CD14-positive monocyte (primary cell): ENCODE measurements at places on chromosomes 3 and 15. TPM values are rescaled to one million over a fixed set of nuclear protein-coding genes. Genes with fewer than 3 reads are reported as not detected.

DNA sequence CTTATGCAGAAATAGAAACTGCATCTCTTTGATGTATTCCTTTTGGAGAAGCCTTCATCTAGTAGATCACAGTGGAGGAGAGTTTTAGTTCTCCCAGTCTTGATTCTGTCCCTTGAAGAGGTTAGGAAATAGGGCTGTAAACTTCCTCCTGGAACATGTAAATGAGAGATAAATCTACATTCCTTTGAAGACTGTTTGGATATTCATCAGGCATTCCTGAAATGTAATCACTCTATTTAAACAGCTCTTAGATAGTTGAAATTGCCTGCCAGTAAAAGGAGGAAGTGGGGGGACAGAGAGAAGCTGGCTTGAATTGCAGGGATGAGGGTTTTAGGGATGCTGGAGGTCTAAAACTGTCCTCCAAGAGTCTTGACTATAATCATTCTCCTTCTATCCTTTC is 254.3 kb upstream of the LRRC3B start:
- no peaks in the 10 kb centered on the region for H3K27me3 ChIP-seq
- no peak overlapping the region for H3K4me3 ChIP-seq
- no peaks in the 10 kb centered on the region for H3K36me3 ChIP-seq
- DNase-seq = no peak
- H3K4me1 ChIP-seq = no peaks in the 10 kb centered on the region

DNA sequence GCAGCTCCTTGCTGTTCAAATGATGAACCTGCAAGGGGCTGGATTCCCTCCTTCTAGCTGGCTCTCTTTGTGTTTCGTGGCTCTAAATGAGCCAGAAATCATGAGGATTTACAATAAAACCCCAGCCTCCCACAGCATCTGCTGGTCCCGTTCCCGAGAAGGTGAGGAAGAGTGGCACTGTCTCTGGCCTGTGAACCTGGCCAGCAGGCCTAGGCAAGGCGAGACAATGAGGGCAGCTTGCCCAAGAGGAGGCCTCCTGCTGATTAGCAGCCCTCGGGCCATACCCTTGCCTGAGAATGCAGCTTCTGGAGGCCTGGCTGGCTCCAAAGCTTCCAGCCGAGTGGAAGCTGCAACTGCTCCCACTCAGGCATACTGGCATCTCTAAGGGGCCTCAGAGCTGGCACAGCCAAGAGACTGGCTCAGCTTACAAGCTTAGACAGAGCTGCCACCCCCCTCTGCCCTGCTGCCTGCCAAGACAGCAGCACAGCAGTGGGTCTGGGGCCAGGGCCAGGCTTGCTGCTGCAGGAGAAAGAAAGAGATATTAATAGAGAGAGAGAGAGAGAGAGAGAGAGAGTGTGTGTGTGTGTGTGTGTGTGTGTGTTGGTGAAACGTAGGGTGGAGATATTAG is 76.5 kb downstream of the HMG20A start:
- peaks cover 16% of the 10 kb centered on the region for H3K4me1 ChIP-seq
- no peak overlapping the region for H3K4me3 ChIP-seq
- H3K27me3 ChIP-seq = no peaks in the 10 kb centered on the region
- DNase-seq = no peak

GRCh38 chr3:13214847-13215472 is 141.7 kb upstream of the IQSEC1 start:
- H3K27me3 ChIP-seq = no peaks in the 10 kb centered on the region
- no peak overlapping the region for H3K4me3 ChIP-seq
- no peak overlapping the region for H3K27ac ChIP-seq
- DNase-seq = no peak

DNA sequence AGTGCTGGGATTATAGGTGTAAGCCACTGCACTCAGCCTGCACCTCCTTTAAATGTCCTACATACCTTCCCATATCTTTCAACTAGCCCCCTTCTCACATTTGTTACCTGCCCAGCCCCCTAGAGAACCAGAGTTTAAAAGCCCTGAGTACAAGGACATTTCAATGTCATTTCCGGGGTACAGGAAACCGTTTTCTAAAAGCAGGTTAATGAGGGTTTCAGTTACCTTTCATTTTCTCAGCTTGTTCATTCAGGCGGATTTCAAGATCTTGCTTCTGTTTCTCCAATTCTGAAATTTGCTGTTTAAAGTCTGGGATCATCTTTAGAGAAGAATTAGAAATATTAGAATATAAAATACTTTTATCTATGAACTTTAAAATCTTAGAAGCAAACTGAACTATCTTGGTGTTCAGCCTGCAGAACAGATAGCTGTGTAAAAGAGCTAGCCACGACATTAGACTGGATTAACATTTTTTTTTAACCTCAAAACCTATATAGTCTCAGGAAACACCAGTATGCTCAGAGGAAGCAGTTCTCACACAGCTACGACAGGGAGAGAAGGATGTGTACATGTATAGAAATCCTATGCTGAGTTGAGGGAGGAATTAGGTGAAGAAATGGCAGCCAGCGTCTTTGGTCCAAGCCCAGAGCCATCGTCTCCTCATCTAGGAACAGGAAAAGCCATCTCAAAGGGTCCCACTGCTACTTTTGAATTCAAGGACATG is 29.9 kb upstream of the GNB5 start:
- H3K4me1 ChIP-seq = no peaks in the 10 kb centered on the region
- H3K27me3 ChIP-seq = no peaks in the 10 kb centered on the region
- no peak overlapping the region for H3K27ac ChIP-seq
- H3K4me3 ChIP-seq = no peak overlapping the region
- H3K36me3 ChIP-seq = no peaks in the 10 kb centered on the region

GRCh38 chr3:82055792-82056191 is 294.3 kb upstream of the GBE1 start:
- no peak overlapping the region for H3K27ac ChIP-seq
- no peaks in the 10 kb centered on the region for H3K36me3 ChIP-seq
- no peak for DNase-seq
- no peak overlapping the region for H3K4me3 ChIP-seq
- H3K27me3 ChIP-seq = no peaks in the 10 kb centered on the region

GRCh38 chr3:60365360-60365759 is 885.9 kb downstream of the FHIT start:
- no peak for DNase-seq
- no peaks in the 10 kb centered on the region for H3K27me3 ChIP-seq
- H3K4me3 ChIP-seq = no peak overlapping the region
- H3K36me3 ChIP-seq = no peaks in the 10 kb centered on the region
- no peak overlapping the region for H3K27ac ChIP-seq

DNA sequence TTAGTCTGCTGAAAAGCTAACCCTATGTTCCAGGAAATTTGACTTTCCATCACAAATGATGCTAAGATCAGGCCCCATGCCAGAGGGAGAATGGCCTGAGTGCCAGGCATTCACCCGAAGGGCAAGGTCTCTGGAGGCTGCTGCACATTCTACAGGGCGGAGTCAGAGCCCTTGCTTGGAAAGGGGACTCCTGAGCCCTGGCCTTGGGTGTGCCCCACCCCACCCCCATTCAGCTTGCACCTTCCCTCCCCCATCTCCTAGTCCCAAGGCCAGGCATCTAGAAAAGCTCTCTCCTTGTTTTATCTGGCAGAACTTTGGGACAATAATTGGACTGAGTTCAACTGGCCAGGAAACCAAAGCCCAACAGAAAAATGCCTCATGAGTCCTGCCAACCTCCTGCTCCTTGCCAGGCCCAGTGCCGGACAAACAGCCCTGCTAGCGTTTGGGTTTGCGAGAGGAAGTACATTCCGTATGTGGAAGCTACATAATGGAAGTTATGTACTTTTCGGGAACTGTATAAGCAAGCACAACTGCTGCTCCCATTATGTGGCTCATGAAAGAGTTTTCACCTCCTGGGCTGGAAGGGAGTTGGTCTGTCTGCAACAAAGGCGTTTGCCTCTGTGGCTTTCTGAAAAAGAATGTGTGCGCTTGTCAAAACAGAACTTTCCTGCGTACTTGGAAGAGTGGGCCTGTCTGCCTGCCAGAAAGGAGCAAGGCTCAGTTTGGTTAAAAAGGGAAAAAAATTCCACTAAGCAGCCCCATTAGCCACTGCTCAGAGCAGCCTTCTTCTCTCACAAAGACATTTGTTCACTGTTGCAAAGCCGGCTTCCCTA is 321.5 kb upstream of the CTNNB1 start:
- no peaks in the 10 kb centered on the region for H3K4me1 ChIP-seq
- no peaks in the 10 kb centered on the region for H3K36me3 ChIP-seq
- H3K4me3 ChIP-seq = no peak overlapping the region
- no peak for DNase-seq
- H3K27ac ChIP-seq = no peak overlapping the region

DNA sequence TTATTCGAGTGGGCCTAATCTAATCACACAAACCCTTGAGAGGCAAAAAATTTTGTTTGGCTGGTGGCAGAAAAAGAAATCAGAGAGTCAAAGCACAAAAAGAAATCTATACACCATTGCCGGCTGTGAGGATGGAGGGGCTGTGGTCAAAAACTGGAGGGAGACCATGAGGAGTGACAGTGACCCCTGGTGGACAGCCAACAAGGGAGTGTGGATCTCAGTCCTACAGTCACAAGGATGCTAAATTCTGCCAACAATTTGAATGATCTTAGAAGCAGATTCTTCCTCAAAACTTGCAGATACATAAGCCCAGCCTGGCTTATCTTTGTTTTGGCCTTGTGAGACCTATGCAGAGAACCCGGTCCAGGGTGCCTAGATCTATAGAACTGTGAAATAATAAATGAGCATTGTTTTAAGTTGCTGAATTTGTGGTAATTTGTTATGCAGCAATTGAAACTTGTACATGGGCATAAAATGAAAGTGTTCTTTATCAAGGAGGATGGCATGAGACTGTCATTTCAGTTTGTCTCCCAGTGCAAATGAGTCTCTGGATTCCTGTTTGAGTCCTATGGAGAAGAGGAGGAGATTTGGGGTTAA is 103.0 kb upstream of the ARHGEF26 start:
- H3K27ac ChIP-seq = no peak overlapping the region
- no peaks in the 10 kb centered on the region for H3K4me1 ChIP-seq
- no peak overlapping the region for H3K4me3 ChIP-seq
- no peak for DNase-seq
- H3K27me3 ChIP-seq = no peaks in the 10 kb centered on the region

DNA sequence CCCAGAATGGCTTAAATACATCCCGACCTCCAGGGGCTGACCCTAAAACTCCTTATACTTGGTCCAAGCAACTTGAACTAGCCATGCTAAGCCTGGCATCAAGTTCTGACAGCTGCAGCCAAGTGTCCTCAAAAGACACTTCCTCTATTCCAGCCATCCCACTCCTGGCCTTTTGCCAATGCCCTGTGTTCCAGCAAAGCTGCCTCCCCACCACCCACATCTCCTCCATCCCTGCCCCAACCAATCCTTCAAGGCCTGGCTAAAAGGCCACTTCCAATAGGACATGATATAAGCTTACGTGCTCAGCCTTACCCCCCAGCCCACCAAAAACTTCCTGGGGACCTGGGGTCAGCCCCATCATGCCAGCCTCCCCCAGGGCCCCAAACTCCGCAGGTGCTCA is 40.9 kb downstream of the SEMA3G start:
- no peak overlapping the region for H3K4me3 ChIP-seq
- H3K27ac ChIP-seq = no peak overlapping the region
- no peak for DNase-seq
- peaks cover 5% of the 10 kb centered on the region for H3K4me1 ChIP-seq
- H3K27me3 ChIP-seq = no peaks in the 10 kb centered on the region

- H3K4me3 ChIP-seq = no peak overlapping the region
- no peaks in the 10 kb centered on the region for H3K4me1 ChIP-seq
- peak overlapping the region; percentile 3 for H3K27ac ChIP-seq
- no peak for DNase-seq
Measured at GRCh38 chr3:88075497-88075896, 16.4 kb downstream of the ZNF654 start.

GRCh38 chr15:25939122-25939521 is 76.0 kb upstream of the ATP10A start:
- H3K27ac ChIP-seq = no peak overlapping the region
- no peaks in the 10 kb centered on the region for H3K4me1 ChIP-seq

GRCh38 chr3:194001728-194002459 is 134.1 kb upstream of the HES1 start:
- H3K4me3 ChIP-seq = peak overlapping the region; percentile 75
- no peak overlapping the region for H3K27ac ChIP-seq
- H3K4me1 ChIP-seq = peaks cover 44% of the 10 kb centered on the region
- no peaks in the 10 kb centered on the region for H3K27me3 ChIP-seq

GRCh38 chr3:149529099-149529498 is 54.6 kb downstream of the TM4SF4 start:
- peaks cover 2% of the 10 kb centered on the region for H3K27me3 ChIP-seq
- peaks cover 7% of the 10 kb centered on the region for H3K4me1 ChIP-seq
- no peak overlapping the region for H3K4me3 ChIP-seq
- DNase-seq = no peak

GRCh38 chr15:69786136-69786701 is 311.5 kb downstream of the TLE3 start:
- H3K4me1 ChIP-seq = peaks cover 3% of the 10 kb centered on the region
- H3K4me3 ChIP-seq = no peak overlapping the region
- no peaks in the 10 kb centered on the region for H3K36me3 ChIP-seq
- H3K27me3 ChIP-seq = no peaks in the 10 kb centered on the region
- H3K27ac ChIP-seq = no peak overlapping the region

- H3K27me3 ChIP-seq = no peaks in the 10 kb centered on the region
- H3K36me3 ChIP-seq = peaks cover 92% of the 10 kb centered on the region
- H3K27ac ChIP-seq = no peak overlapping the region
- H3K4me3 ChIP-seq = no peak overlapping the region
- no peaks in the 10 kb centered on the region for H3K4me1 ChIP-seq
- no peak for DNase-seq
Measured at GRCh38 chr15:101049856-101050622, 130.9 kb downstream of the LRRK1 start.

DNA sequence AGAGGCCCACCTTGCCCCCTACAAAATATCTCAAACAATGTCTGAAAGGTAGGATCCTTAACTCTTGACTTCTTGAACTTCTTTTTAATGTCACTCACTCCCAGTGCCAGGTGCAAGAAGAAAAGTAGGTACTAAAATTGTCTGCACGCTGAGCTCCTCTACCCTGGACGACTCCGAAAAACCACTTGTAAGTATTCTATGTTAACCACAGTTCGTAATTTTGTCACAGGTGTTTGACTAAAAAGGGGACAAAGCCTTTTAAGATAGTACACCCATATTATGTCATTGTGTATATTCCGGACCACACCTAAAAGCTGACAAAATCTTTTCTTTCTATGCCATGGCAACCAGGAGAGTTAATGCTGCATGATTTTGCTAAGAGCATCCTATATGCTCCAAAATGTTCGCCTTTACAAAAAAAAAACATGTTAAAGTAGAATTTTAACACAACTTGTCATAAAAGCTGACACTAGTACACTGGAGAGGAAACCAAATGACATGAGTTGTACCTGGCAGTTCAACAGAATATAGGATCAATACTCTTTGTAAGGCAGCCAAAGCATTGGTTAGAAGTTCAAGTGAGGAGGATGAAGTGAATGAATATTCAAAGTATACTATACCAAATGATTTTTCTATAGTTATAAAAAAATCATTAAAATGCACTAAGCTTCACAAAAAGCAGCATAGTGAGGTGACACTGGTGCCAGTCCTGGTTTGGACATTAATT is 210.5 kb downstream of the FOXP1 start:
- no peaks in the 10 kb centered on the region for H3K36me3 ChIP-seq
- H3K27me3 ChIP-seq = no peaks in the 10 kb centered on the region
- H3K27ac ChIP-seq = no peak overlapping the region
- H3K4me1 ChIP-seq = no peaks in the 10 kb centered on the region
- no peak overlapping the region for H3K4me3 ChIP-seq

GRCh38 chr3:177057768-177058167 is 139.5 kb downstream of the TBL1XR1 start:
- no peak overlapping the region for H3K27ac ChIP-seq
- H3K4me3 ChIP-seq = no peak overlapping the region
- no peaks in the 10 kb centered on the region for H3K4me1 ChIP-seq
- no peak for DNase-seq

Gene FNDC3B
- 25.7 TPM for polyA plus RNA-seq

Gene INKA1
- polyA plus RNA-seq = 0.43 and 1.3 TPM in 2 replicates

Gene LRRN1
- 0.01 and 0.08 TPM in 2 replicates for polyA plus RNA-seq

Gene PRR20G
- not detected for polyA plus RNA-seq

Gene DNASE1L3
- 0.06 and 0.19 TPM in 2 replicates for polyA plus RNA-seq

Gene SPTSSB
- polyA plus RNA-seq = not detected in 2 replicates
